ENCODE measurements at places on chromosomes 13 and 19. TPM values are rescaled to one million over a fixed set of nuclear protein-coding genes. Genes with fewer than 3 reads are reported as not detected.
A peak's percentile ranks its signal among the peaks of the same experiment; 100 is the strongest.

The CD37 gene
- total RNA-seq, result not detected

The GRWD1 gene
- 57.9 TPM for total RNA-seq

The URAD gene
- total RNA-seq, result not detected

- peak; percentile 68 for DNase-seq
Measured at GRCh38 chr13:23323946-23324709, 109.4 kb downstream of the SACS start.

DNA sequence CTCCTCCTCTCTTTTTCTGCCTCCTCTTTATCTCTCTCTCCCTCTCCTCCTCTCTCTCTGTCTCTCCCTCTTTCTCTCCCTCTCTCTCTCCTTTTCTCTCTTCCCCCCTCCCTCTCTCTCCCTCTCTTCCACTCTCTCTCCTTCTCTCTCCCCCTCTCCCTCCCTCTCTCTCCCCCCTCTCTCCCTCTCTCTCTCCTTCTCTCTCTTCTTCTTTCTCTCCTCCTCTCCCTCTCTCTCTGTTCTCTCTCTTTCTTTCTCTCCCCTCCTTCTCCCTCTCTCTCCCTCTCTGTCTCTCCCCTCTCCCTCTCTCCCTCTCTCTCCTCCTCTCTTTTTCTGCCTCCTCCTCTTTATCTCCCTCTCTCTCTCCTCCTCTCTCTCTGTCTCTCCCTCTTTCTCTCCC lies 197.4 kb downstream of the UQCRFS1 start:
- DNase-seq, result no peak

DNA sequence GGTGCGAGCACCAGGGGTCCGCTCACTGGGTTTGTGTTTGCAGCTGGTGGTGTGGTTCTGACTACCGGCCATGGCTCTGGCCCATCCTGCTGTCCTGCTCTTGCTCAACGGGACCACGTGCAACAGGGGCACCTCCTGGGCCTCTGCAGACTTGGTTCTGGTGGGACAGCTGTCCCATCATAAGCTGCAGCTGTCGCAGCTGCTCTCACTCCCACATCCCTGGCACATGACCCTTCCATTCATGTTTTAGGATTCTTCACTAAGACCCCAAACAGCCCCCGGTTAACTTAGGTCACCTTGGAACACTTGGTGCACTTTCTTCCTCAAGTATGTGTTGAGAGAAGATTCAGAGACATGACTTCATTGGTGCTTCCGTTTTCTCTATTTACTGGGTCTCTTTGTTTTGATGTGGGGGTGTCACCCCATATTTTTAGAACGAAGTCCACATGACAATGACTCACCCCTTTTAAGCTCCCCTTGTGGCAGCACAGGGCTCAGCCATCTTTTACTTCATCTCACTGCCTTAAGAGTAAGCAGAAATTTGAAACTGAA lies 68.4 kb upstream of the ARHGEF7 start:
- DNase-seq, result peak; percentile 44

- DNase-seq, result no peak
Measured at GRCh38 chr19:18501832-18502231, 20.0 kb downstream of the ELL start.

- no peak for DNase-seq
Measured at GRCh38 chr13:92719868-92720267, 506.7 kb upstream of the GPC6 start.

DNA sequence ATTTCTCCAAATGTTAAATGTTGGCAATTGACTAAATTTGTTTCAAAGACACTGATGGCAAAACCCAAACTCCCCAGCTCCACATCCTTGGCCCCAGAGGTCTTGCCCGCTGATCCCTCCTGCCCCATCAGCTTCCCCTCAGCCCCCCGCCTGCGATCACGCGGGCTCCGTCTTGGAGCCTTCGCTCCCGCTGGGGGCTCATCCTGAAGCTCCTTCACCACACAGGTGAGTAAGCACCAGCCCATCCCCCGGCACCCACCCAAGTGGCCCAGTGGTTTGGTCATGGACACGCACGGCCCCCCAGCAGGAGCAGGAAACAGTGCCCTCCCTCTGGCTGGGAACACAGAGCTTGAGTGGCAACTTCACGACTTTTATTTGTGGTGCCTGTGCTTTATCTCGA lies 14.9 kb downstream of the EPS8L1 start:
- DNase-seq, result no peak

Measured in dermis blood vessel endothelial cell (primary cell).